ENCODE measurements at places on chromosomes 13 and 19.
A peak's percentile ranks its signal among the peaks of the same experiment; 100 is the strongest.

DNA sequence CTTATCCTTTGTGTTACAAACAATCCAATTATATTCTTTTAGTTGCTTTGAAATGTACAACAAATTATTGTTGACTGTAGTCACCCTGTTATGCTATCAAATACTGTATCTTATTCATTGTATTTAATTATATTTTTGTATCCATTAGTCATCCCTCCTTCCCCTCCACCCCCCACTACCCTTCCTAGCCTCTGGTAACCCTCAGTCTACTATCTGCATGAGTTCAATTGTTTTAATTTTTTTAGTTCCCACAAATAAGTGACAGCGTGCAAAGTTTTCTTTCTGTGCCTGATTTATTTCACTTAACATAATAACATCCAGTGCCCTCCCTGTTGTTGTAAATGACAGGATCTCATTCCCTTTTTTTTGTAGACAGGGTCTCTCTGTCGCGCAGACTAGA is 4.5 kb downstream of the SAE1 start:
- DNase-seq = no peak

DNA sequence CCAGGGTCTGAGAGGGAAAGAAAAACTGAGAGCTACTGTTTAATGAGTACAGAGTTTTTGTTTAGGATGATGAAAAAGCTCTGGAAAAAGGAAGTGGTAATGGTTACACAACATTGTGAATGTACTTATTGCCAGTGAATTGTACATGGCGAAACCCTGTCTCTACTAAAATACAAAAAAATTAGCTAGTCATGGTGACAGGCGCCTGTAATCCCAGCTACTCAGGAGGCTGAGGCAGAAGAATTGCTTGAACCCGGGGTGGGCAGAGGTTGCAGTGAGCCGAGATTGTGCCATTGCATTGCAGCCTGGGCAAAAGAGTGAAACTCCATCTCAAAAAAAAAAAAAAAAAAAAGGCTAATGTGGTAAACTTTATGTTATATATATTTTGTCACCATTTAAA is 96.3 kb downstream of the VWA8 start:
- DNase-seq = no peak

DNA sequence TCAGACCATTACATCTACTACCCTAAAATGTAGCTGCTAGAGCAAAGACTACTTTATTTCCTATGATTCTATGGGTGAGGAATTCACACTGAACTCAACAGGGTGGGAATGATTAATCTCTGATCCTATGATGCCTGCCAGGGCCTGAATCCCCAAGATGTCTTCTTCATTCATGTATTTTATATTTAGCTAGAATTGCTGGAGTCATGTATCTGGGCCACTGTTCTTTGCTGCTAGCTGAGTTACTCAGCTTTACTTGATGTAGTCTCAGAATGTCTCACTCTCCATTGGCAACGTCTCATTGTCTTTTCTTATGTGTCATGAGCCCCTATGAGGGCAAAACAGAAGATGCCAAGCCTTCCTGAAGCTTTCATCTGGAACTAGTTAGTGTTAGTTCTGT is 21.1 kb downstream of the ZNF582 start:
- no peak for DNase-seq

- DNase-seq = no peak
These were observed 553 bp downstream of the NAPA start for GRCh38 chr19:47514151-47514868.

DNA sequence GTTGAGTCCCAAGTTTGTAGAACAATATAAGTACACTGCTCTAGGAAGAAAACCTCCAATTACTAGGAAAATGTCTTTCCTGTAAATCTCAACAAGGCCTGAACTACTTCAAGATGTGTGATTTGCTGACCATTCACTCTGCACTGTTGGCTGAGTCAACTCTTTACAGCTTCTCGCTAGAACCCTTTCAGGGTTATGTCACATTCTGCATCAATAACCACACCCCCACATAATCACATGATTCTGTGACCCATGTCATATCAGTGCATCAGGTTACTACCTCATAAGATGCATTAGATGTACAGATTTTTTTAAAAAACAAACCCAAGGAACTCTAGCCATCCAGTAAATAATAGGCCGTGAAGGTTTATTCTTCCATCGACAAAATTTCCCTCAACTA is 16.1 kb upstream of the DCLK1 start:
- no peak for DNase-seq

DNA sequence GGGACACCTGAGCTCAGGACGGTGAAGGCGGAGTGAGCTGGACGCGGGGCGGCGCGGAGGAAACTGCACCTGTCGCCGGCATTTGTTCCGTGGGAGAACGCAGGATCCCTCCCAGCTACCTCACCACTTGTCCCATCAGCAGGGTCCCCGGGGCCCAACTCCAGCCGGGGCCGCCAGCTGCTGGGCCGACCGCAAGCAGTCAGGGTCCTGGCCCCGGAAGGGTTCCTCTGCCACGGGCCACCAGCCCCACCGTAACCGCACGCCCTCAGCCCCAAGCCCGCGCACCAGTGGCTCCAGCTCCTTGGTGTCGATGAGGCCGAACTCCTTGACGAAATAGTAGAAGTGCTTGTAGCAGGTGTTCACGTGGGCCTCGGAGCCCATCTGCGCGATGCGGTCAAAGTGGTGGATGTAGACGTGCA is 19.6 kb downstream of the MOB3A start:
- no peak for DNase-seq

DNA sequence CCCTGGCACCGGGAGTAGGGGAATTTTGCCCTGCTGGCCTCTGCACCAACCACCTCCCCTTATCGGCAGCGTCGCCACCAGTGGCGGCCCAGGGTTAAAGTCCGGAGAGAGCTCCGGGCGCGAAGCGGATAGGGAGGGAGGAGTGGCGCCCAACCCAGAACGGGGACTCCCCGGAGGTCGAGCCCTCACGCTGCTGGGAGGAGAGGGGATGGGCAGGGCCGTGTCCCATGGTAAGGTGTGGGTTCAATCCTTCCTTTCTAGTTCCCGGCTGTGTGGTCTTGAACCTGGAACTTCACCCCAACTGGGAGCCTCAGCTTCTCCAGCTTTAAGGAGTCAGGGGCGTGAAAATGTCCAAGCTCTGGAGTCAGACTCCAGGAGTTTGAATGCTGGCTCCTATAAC is 23.3 kb upstream of the BCL3 start:
- no peak for DNase-seq

DNA sequence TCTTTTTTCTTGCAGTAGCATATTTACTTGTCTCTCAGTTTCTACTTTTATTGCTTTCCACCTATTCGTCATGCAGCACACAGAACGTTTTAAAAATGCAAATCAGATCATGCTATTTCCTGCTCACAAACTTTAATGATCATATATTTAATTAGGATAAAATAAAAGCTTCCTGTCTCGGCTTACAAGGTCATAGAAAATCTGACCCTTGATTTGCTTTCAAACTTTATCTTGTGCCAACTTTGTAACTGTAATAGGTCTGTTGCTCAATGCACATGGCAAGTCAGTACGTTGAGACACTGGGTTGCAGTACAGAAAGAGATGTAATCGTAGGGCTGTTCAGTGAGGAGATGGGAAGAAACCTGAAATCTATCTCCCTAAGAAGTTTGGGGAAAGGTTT is 95.6 kb upstream of the CSNK1A1L start:
- no peak for DNase-seq

- DNase-seq = no peak
These were observed 195.1 kb downstream of the VWA8 start for GRCh38 chr13:41765813-41766212.

- DNase-seq = peak; percentile 42
These were observed 4.6 kb downstream of the S1PR2 start for GRCh38 chr19:10226376-10227025.
